ENCODE measurements at places on chromosomes 1 and 21. TPM values are rescaled to one million over a fixed set of nuclear protein-coding genes. Genes with fewer than 3 reads are reported as not detected.
A peak's percentile ranks its signal among the peaks of the same experiment; 100 is the strongest.

C8B gene
- not detected for total RNA-seq

DNA sequence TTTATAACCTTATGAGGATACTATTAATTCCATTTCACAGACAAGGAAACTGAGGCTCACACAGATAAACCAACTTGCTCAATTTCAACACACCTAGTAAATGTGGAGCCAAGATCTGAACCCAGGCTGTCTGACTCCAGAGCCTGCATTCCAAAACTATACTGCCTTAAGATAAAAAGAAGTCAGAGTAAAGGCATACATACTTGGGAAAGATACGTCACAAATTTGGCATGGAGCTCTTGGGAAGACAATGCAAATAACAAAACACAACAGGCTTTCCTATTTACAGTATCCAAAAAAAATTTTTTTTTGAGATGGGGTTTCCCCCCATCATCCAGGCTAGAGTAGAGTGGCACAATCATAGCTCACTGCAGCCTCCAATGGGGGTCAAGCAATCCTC lies 5.9 kb downstream of the AKT3 start:
- H3K27ac ChIP-seq = no peak overlapping the region
- H3K4me3 ChIP-seq = no peak overlapping the region
- peaks cover 7% of the 10 kb centered on the region for H3K27me3 ChIP-seq
- H3K4me1 ChIP-seq = peaks cover 14% of the 10 kb centered on the region
- H3K36me3 ChIP-seq = no peaks in the 10 kb centered on the region

DNA sequence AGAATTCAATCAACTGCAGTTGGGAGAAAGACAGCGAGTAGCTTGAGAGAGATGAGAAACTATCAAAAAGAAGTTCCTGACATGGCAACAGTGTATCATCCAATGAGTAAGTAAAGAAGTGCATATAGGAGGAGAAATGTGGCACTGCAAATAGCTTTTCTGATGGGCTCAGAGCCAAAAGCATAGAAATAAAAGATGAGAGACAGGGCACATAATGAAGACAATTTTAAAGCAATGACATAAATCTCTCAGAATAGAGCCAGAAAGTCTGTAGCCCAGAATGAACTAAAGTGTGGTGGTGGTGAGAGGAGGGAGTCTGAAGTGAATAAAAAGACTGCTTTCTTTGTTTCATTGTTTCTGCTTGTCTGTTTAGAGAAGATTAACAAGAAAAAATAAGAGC lies 34.3 kb downstream of the TNFSF18 start:
- H3K36me3 ChIP-seq = no peaks in the 10 kb centered on the region
- DNase-seq = no peak
- H3K27me3 ChIP-seq = no peaks in the 10 kb centered on the region
- H3K4me1 ChIP-seq = no peaks in the 10 kb centered on the region
- no peak overlapping the region for H3K27ac ChIP-seq

DNA sequence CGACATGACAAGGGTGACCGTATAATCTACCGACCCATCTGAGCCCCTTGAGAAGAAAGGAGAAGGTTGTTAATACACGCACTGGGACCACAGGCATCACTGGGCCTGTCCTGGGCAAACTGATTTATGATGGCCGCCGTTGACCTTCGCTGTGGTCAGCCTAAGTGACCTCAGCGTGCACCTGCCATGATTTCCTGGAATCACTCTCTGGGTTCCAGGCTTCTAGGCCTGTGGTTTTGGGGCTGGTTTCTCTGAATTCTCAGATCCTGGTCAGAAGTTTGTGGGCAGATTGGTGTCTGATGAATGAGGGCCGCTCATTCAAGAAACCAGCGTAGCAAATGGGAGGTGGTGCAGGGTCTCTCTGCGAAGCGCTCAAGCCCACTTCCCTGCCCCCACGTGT lies 64.0 kb downstream of the SIK1 start:
- H3K27ac ChIP-seq = peak overlapping the region; percentile 86
- no peaks in the 10 kb centered on the region for H3K36me3 ChIP-seq
- DNase-seq = peak; percentile 59
- H3K27me3 ChIP-seq = no peaks in the 10 kb centered on the region
- H3K4me1 ChIP-seq = peaks cover 11% of the 10 kb centered on the region
- no peak overlapping the region for H3K4me3 ChIP-seq

DNA sequence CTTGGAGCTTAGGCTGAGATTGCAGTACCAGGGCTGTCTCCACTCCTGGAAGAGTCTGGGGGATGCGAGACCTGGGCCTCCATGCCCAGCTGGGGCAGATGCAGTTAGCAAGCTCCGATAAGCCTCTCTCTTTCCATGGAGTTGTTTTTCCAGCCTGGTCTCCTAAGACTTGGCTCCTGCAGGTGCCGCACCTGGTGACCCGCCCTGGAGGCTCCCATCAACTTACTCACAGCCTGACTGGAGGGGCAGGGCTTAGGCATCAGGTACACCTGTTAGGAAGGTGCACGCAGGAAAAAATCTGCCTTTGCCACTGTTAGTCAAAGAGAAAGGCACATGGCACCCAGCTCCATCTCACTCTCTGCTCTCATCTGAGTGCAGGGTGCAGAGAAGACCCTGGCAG lies 198.1 kb upstream of the TMEM51 start:
- DNase-seq = no peak
- H3K27me3 ChIP-seq = no peaks in the 10 kb centered on the region

- no peaks in the 10 kb centered on the region for H3K27me3 ChIP-seq
- no peak for DNase-seq
- H3K27ac ChIP-seq = peak overlapping the region; percentile 24
- H3K4me3 ChIP-seq = no peak overlapping the region
These were observed 60.5 kb downstream of the LDLRAD2 start for GRCh38 chr1:21872445-21873079.

- H3K27ac ChIP-seq = peak overlapping the region; percentile 91
- peaks cover 68% of the 10 kb centered on the region for H3K4me1 ChIP-seq
- no peaks in the 10 kb centered on the region for H3K36me3 ChIP-seq
- H3K4me3 ChIP-seq = no peak overlapping the region
These were observed 152.4 kb downstream of the TOMM20 start for GRCh38 chr1:234975941-234976860.
